ENCODE measurements at places on chromosomes 16 and 17.

DNA sequence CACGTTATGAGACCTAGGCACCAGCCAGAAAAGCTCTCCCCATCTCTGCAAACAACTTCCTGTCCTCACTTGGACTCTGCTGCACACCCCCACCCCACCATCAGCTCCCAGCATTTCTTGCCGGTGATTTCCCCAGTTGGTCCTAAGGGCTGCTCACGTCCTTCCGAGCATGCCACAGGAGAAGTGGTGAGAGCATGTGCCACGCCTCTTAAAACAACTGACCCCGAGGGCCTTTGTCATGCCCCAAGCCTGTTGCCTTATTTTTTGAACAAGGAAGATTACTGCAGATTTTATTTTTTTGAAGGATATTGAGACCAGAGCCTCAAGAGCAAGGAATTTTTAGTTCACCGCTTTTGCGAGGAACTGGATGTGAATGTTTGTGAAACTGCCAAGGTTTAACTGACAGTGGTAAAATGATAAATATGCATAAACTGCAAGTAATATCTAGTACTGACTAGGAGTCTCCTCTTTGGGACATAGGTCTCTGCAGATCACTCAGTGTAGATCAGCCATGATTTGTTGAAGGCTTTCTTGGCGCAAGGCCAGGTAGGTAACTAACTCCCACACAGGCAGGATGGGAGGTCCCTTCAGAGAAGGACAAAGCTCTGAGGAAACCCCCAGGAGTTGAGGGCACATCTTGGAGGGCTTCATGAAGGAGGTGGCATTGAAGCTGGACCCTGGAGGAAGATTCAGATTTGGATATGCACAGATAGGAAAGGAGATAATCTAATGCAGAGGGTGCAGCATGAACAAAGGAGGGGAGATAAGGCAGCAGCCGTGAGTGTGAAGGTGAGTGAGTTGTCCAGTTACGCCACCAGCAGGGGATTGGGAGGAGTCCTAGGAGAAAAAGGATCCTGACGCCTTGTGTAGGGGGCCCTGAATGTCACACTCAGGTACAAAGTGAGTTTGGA, 44.7 kb downstream of the TMEM132E start:
- H3K27ac ChIP-seq: no peak overlapping the region
- H3K36me3 ChIP-seq: no peaks in the 10 kb centered on the region
- no peak overlapping the region for H3K4me3 ChIP-seq
- no peaks in the 10 kb centered on the region for H3K4me1 ChIP-seq
- no peak for DNase-seq

DNA sequence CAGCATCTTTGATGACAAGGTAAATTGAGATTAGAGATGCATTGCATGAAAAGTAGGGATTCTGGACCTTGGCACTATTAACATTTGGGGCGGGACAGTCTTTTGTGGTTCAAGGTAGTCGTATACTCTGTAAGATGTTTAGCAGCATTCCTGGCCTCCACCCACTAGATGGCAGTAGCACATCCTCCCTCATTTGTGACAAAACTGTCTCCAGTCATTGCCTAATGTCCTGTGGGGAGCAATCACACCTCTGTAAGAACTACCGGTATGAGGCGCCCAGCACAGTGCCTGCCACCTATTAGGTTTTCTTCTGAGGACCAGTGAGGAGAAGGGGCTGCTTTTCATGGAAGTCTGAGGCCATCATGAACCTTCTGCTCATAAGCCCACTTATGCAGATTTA, 180.8 kb downstream of the RBFOX1 start:
- H3K27me3 ChIP-seq: no peaks in the 10 kb centered on the region
- no peaks in the 10 kb centered on the region for H3K4me1 ChIP-seq
- H3K36me3 ChIP-seq: no peaks in the 10 kb centered on the region
- no peak overlapping the region for H3K27ac ChIP-seq
- H3K4me3 ChIP-seq: no peak overlapping the region

- no peak overlapping the region for H3K27ac ChIP-seq
- H3K36me3 ChIP-seq: peaks cover 49% of the 10 kb centered on the region
- H3K4me1 ChIP-seq: peaks cover 51% of the 10 kb centered on the region
Observed at GRCh38 chr16:81861503-81861902, 82.4 kb downstream of the PLCG2 start.

- H3K4me1 ChIP-seq: no peaks in the 10 kb centered on the region
- no peak for DNase-seq
- H3K36me3 ChIP-seq: no peaks in the 10 kb centered on the region
- H3K4me3 ChIP-seq: no peak overlapping the region
- no peak overlapping the region for H3K27ac ChIP-seq
Observed at GRCh38 chr16:65449526-65449925, 327.7 kb upstream of the CDH11 start.

DNA sequence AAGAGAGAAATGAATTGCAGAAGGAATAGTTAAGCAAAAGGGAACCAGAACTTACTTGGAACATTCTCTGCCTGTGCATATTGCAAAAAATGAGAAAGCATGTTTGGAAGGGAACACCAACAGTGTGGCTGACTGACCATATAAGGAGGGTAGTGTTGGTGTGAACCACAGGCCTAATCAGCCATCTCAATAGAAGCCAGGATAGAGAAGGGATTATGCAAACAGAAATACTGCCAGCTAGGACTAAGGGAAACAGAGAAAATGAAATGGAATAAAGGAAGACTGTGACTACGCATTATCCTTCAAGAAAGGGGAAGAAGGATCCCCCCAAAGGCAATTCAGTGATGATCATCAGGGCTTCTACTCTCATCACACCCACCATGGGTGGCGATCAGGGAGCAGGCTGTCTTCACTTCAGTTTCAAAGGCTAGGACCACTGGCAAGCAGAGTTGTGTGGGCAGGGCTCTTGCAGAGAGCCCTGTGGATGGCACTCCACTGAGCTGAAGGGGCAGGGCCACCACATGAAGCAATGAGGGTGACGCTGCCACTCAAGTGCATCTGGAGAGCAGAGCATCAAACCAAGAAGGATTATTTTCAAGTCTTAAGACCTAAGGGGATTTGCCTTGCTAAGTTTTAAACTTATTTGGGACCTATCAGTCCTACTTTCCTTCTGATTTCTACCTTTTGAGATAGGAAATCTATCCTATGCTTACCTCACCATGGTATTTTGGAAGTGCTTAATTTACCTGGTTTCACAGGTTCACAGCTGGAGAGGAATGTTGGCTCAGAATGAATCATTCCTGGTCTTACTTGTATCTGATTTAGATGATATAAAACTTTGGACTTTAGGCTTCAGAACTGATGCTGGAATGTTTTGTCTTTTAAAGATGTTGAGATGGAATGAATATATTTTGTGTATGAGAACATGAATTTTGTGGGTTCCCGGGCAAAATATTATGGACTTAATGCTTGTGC, 140.5 kb downstream of the SSH2 start:
- no peaks in the 10 kb centered on the region for H3K4me1 ChIP-seq
- DNase-seq: no peak
- H3K36me3 ChIP-seq: no peaks in the 10 kb centered on the region
- H3K27me3 ChIP-seq: no peaks in the 10 kb centered on the region
- no peak overlapping the region for H3K4me3 ChIP-seq
- H3K27ac ChIP-seq: no peak overlapping the region

Data from GM12878 (cell line).